ENCODE measurements at places on chromosomes 5 and 9.

DNA sequence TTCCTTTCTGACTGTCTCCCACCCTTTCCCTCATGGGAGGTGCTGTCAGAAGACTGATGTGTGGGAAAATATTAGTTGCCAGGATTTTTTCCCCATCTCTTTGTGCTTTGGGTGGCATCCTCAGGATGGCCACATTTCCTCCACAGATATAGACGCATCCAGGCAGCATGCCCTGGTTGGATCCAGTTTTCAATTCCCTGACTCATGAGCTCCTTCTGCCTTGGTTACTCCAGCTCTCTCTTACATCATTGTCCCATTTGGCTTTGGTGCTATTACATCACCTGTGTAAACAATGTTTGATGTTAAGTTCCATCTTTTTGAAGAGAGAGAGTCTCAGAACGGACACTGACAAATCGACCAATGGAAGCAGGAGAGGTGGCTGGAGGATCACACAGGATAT lies 302.5 kb downstream of the CDH18 start:
- DNase-seq = no peak

DNA sequence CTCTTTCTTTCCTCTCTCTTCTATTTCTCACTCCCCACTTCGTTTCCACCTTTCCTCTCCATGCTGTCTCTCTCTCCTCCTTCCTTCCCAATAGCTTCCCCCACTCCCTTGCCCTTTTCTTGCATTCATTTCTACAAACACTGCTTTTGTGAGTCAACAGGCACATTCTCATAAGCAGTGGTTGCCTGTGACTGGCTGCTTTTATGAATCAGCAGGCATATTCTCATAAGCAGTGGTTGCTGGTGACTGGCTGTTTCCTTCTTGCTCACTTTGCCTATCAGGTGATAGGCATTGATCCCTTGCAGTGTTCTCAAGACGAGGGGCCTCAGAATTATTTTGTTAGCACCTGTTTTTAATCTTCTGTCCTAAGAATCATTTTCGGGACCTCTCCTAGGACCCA lies 116.1 kb upstream of the ACTBL2 start:
- no peak for DNase-seq

GRCh38 chr5:173532689-173533250 lies 83.7 kb downstream of the BOD1 start:
- DNase-seq = no peak

GRCh38 chr9:90555351-90556057 lies 87.1 kb downstream of the DIRAS2 start:
- no peak for DNase-seq

DNA sequence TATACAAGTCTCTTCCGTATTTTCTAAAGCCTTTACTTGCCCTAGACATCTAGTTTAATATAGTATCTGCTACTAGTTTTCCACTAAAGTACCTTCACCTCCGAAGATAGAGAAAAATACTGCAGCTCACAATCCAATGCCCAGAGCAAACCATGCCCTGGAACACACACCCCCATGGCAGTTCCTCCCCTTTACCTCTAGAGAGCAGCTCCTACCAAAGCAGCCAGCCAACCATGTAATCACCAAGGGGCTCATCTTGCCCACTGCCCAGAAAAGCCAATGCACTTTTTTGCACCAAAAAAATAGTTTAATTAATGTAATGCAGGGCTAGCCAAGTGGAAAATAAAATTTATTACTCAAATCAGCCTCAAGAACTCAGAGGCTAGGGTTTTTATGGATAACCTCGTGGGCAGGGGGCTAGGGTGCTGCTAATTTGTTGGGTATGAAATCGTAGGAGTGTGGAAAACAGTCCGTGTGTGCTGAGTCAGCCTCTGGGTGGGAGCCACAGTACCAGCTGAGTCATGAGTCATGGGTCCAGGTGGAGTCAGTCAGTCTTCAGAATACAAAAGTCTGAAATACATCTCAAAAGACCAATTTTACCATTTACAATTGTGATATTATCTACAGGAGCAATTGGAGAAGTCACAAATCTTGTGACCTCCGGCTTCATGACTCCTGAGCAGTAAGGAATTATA lies 120.1 kb upstream of the ACO1 start:
- no peak for DNase-seq

GRCh38 chr5:139740992-139741672 lies 54.5 kb upstream of the PSD2 start:
- DNase-seq = no peak

DNA sequence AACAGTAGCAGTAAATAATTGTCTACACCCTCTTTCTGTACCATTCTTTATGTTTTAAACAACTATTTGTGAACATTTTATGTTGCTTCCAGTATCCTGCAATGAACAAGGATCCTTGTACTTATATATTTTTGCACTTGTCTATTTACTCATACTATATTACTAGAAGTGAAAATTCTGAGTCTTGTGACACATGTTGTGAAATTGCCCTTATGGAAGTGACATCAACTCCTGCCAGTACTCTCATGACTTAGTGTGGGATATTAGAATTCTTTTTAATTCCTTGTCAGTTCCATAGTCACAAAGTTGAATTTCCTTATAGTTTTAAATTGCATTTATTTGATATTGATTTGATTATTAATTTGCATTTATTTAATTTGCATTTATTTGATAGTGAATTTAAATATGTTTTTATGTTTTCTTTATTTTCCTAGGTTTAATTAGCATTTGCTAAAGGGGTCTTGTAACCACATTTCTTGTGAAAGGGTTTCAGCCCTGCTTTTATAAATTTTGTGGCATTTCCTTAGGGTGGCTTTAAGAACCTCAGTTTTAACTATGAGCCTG lies 27.7 kb downstream of the PARP8 start:
- DNase-seq = no peak

- DNase-seq = no peak
These were observed 662.7 kb upstream of the RGMB start for GRCh38 chr5:98110791-98111190.

DNA sequence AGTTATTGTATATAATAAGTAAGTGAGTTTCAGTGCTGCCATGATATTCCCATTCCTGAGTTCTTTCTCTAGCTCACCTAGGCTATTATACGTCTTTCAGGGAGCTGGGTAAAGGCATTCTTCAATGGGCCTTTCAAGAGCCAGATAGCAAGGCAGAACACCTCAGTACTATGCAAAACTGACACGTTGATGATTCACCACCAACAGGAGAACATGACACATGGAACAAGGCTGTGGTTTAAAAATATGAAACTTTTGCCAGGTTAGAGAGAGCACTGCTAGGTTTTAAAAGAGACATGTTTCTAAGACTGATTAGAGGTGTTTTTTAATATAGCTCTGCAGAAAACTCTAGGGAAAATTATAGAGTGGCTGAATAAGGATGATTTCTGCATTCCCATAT lies 95.9 kb downstream of the UGCG start:
- DNase-seq = no peak

- DNase-seq = peak; percentile 22
These were observed at the start of gene ABCA1 for GRCh38 chr9:104927912-104928740. Gene ABCA1, minus strand, starts transcription at chr9:104928155. Its CDS starts 24,476 bp downstream, at chr9:104903679.

- peak; percentile 58 for DNase-seq
These were observed 45.7 kb downstream of the TSPAN17 start for GRCh38 chr5:176692839-176693476.

GRCh38 chr5:80105698-80106439 lies 70.7 kb downstream of the THBS4 start:
- DNase-seq = no peak

DNA sequence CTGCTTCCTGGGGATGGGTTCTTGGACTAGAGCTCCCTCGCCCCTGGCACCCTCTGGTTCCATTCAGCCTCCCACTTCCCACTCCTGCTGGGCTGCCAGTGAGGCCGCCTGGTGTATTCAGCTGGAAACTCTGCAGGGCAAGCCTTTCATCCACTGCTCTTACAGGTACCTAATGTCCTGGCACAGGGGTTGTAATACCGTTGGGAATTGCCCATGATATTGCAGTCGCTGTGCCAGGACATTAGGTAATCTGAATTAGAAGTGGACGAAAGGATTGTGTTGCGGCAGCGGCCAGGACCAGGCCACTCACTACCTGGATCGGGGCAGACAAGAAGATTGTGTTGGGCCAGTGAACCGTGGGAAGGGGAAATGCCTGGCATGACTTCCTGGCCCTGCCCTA lies 13.1 kb downstream of the TMOD1 start:
- peak; percentile 30 for DNase-seq

- no peak for DNase-seq
These were observed 1.2 kb downstream of the DPYSL3 start for GRCh38 chr5:147508711-147509040.

GRCh38 chr9:130451509-130452388 lies 7.0 kb downstream of the ASS1 start:
- DNase-seq = peak; percentile 88

- DNase-seq = no peak
These were observed 30.9 kb upstream of the SLC9A3 start for GRCh38 chr5:555058-555623.

DNA sequence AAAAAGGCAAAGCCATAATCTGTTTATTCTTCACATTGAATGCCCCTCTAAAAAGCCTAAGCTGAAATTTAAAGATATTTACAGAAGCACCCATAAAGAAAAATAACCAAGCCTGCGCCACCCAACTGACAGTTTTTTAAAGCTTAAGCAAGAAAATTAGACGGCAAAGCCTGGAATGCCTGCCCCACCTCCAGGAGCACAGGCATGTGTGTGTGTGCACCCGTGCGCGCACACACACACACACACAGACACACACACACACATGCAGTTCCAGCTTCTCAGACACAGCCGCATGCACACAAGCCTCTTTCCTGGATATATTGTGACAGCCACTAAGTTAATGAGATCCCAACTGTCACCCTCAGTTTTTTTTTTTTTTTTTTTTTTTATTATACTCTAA lies 88.2 kb downstream of the FRMD3 start:
- DNase-seq = peak; percentile 41

GRCh38 chr9:89425024-89425805 lies 72.7 kb downstream of the SEMA4D start:
- DNase-seq = no peak

DNA sequence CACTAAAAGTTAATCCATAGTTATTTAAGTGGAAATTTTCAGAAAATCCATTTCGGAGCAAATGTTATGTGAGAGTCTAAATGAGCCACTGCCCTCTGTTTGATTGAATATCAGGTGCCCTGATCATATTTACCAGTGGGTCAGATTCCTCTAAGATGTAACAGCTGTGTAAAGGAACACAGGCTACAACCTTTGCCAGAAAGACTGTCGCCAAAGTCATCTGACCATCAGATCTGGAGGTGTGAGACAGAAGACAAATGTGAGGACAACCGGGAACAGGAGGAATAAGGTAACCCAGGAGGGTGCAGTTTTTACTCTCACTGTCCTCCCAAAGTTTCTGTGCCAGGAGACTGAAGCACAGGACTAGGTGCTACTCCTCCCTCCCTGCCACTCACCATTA lies 90.8 kb downstream of the CAAP1 start:
- no peak for DNase-seq

DNA sequence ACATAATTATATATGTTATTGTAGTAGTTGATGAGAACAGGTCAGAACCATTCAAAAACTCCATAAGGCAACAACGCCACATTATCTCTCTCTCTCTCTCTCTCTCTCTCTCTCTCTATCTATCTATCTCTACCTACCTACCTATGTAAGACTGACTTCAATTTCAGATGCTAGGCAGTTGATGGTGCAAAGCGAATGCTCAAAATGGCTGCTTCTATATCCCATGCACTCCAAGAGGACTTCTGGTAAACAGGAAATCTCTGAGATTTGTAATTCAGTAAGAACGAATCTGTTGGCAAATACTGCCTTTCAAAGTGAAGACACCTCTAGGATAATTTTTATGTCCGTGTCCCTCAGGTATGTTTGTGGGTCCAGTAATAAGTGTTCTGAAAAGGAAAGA lies 43.7 kb downstream of the MEF2C start:
- DNase-seq = no peak

DNA sequence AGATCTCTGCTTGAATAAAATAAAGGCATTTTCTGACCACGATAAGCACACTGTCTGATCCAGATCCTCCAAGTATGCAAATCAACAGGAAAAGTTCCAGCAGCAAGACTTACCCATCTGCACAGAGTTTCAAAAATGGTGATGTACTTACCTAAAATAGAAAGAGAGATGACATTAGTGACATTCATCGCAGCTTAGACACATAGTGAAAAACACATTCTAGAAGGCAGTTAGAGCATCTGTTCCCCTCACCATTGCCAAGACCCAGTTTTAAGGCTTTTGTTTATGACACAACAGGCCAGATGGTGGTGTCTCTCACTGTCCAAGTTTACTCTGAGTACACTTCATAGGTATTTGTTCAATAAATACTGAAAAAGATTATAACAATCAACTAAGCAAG lies 207.7 kb downstream of the PDE4D start:
- DNase-seq = peak; percentile 13

DNA sequence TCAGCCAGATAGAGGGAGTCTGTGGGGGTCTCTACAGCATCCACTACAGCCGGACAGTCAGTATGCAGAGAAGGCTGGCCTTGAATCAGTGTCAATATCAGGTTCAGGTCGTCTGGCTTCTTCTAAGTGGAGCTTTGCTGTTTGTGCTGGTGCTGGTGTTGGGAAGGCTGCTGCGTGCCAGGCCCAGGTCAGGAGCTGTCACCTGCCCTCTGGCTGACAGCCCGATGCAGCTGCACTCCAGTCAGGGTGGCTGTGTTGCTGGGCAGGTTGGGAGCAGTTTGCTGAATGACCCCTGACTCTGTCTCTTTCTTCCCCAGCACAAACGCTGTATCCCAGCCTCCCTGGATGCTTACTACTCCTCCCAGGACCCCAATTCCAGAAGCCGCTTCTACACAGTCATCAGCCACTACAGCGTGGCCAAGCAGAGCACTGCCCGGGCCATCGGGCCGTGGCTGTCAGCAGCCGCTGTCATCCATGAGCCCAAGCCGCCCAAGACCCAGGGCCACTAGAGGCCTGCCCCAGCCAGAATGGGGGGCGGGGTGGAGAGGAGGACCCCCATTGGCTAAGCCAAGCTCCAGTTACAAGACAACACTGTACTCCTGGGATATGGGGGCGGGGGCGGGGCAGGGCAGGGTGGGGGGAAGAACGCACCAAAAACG lies 61.6 kb downstream of the NSG2 start:
- no peak for DNase-seq

- no peak for DNase-seq
These were observed 5.9 kb upstream of the SLC22A5 start for GRCh38 chr5:132363431-132364112.

- no peak for DNase-seq
These were observed 11.7 kb downstream of the MPDZ start for GRCh38 chr9:13267743-13268142.

DNA sequence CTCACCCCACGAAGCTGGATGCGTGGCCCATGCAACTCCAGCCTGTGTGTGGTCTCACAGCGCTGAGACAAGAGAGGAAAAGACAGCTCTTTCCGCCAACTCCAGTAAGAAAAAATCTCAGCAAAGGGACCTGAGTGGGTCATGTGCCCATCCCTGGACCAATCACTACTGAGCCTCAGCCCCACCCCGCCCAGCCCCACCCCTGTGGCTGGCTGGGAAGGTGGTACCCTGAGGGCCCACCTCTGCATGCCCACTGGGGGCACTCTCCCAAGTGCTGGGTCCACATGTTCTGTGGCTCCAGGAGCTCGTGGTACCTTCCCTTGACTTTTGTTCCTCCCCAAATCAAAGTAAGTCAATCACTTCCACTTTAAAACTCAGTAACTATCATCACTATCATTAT lies 105.1 kb upstream of the SMIM23 start:
- no peak for DNase-seq

GRCh38 chr5:44891116-44891515 lies 82.4 kb downstream of the MRPS30 start:
- DNase-seq = no peak

Data from NCI-H1092 (cell line).